CD4-positive, alpha-beta T cell treated with Interleukin-17A for 1 hour (primary cell): ENCODE measurements at places on chromosomes 13 and 19.

GRCh38 chr13:33401238-33401637, 115.7 kb upstream of the STARD13 start:
- no peak for DNase-seq

GRCh38 chr19:54484451-54484850, 11.4 kb upstream of the CDC42EP5 start:
- no peak for DNase-seq

- DNase-seq, result no peak
These were observed 203.2 kb downstream of the TSHZ3 start for GRCh38 chr19:31146015-31146414.

DNA sequence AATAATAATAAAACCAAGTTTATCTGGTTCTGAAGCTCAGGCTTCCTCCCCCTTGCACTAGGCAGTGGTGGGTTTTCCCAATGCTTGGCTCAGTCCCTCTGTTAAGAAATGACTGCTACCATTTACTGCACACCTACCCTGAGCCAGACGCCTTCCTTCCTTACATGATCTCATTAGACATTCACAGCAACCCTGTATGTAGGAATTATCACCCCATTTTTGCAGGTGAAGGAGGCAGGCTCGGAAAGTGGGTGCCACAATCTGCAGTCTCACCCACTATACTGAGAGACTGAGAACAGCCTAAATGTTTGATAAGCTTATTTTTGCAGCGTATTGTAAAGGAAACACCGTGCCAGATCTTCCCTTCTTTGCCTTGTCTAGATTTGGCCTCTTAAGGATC, 18.3 kb upstream of the CACNG8 start:
- DNase-seq, result no peak

DNA sequence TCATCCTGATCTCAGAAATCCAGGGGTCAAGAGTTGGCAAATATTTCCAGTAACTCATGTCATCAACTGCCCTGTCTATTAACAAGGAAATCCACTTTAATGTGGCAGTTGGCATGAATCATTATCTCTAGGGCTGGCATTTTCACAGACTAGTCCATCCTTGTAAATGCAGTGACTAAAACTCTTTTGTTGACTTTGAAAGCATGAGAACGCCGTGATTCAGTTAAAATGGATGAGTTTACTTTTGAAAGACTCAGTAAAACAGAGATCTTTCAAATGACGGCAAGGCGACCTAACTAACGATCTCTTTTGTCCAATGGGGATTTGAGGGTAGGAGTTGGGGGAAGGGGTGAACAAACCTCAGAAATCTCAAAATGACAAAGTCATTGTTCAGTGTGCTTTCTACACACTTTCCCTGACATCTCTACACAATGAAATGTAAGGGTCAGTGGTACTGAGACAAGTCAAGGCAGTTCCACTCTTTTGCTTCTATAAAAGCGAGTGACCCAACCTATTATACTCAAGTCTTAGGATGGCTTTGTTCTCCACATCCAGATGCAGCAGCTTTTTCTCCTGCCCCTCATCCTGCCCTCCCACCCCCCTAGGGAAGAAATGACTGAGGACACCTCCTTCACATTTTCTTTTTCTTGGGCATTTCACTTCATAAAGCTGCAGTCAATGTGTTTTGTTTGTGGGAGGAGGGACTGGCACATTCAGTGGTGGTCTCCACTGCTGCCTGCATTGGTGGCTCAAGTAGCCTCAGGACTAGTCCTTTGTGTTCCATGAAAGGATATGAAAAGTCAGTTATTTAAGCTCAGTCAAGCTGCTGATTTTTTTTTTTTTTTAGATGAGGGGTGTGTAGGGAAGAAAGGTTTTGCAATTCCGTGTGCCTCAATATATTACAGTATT, 200.5 kb downstream of the ABCC4 start:
- DNase-seq, result no peak

DNA sequence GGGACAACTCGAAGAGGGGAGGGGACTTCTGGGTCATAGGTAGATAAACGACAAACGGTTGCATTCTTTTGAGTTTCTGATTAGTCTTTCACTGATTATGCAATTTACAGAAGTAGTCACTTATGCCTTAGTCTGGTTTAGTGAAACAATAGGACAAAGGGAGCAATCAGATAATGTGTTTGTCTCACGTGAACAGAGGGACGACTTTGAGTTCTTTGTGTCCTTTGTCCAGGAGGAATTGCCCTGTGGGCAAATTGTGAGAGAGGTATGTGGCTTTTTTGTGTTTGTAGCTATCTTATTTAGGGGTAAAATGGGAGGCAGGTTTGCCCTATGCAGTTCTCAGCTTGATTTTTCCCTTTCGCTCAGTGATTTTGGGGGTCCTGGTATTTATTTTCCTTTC, 362.9 kb upstream of the PCDH20 start:
- no peak for DNase-seq

- no peak for DNase-seq
These were observed 205.8 kb downstream of the GGACT start for GRCh38 chr13:100382785-100383184.

DNA sequence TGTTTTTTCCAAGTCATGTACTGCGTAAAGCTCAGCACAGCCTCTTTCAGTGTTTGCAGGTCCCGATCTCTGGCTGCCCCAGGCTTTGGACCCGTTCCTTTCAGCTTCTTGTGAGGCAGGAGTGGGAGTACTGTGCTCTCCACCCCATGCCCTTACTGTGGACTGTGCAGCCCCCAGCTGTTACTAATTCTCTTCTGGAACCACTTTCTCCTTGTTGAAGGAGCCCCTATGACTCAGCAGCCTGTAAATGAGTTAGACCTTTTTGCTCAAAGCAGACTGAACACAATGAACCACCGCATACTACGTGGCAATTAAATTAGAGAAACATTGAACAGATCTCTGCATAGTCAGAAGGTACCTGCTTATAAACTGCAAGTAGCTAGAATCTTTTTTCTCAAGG, 39.0 kb downstream of the SERTM1 start:
- no peak for DNase-seq

- no peak for DNase-seq
These were observed 401.2 kb downstream of the IRS2 start for GRCh38 chr13:109385242-109385560.

DNA sequence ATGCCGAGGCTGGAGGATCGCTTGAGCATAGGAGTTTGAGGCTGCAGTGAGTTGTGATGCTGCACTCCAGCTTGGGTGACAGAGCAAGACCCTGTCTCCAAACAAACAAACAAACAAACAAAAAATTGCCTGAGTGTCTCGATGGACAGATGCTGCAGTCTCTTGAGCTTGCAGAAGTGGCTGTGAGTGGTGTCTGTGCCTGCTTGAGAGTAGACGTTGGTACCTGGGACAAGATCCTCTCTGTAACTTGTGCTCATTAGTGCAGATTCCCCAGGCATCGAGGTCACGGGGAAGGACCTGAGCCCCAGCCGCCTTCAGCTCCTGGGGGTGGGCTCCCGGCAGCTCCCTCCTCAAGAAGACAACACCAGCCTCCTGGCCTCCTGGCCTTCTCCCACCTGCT, 8.6 kb upstream of the C5AR2 start:
- no peak for DNase-seq
